ENCODE measurements at places on chromosomes 5 and 9.

DNA sequence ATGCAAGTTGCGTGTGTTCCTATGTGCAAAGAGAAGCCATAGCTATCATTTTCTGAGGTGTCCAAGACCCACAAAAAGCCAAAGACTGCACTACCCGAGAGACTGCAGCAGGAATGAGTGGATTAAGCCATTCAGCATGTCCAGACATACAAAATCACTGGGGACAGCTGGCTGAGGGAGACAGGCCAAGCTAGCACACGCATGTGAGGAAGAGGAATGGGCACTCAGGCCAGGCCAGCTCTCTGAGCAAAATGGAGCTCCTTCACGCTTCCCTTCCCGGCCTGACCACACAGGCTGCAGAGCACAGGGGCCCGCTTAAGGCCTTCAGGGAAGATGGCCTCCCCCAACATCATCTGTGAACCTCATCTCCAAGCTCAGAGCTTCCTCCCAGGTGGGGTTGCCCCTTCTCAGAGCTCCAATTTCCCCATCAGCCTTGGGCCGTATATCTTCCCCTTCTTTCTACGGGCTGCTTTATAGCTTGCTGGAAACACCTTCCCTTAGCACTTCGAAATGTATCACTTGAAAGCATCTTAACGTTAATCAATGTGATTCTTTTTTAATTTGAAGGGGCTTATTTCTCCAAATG is 8.4 kb downstream of the DCANP1 start:
- no peak for DNase-seq

DNA sequence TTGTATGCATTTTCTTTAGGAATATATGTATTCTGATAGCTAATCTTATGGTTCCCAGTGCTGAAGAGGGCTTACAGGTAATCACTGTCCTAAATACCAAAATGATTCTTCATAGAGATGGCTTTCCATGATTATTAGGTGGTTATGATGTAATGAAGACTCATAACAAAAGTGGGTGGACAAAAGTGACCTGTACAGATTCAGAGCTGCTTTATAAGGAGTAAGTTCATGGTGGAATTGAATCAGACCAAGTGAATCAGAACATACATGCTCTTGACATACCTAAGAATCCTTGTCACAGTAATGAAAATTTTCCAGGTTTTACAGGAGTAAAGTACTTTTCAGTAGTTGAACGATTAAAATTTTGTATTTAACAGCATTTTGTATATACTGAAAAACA is 105.6 kb downstream of the NIPBL start:
- no peak for DNase-seq

DNA sequence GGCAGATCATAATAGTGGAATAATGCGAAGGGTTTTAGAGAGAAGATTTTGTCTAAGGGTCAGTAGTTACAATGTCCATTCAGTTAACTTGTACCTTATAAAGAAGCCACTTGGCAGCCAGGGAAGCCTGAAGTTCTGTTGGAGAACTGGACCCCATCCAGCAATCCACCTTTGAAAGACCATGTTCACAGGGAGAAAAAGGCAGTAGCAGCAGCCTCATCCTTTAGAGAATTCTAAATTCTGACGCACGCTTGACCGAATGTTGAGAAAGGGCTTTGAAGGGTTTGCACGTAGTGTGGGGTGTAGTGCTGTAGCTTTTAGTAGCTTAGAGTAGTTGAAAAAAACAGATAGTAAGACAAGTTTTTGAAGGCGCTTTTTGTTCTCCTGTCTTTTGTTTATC is 42.8 kb downstream of the MCCC2 start:
- peak; percentile 62 for DNase-seq

- no peak for DNase-seq
These were observed 488.6 kb downstream of the CSNK1G3 start for GRCh38 chr5:124000538-124000937.

DNA sequence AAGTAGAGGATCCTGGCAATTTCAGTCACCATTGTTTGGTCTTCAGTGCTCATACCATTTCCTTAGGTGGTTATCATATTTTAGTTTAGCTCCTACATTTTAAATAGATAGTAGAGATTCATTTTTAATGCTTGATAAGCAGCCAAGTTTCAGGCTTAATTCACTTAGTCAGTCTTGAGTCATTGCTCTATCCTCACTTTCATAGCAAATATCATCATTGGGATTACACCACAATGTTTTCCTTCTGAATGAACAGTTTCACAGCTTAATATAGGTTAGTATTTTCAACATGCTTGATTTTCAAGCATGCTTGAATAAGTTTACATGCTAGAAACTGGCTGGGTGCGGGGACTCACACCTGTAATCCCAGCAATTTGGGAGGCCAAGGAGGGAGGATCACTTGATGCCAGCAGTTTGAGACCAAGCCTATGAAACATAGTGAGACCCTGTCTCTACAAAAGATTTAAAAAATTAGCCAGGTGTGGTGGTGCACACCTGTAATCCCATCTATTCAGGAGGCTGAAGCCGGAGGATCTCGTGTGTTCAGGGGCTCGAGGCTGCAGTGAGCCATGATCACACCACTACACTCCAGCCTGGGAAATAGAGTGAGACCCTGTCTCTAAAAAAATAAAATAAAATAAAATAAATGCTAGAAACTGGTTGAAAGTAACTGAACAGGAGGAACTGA is 339.9 kb downstream of the ADGRV1 start:
- DNase-seq: no peak

DNA sequence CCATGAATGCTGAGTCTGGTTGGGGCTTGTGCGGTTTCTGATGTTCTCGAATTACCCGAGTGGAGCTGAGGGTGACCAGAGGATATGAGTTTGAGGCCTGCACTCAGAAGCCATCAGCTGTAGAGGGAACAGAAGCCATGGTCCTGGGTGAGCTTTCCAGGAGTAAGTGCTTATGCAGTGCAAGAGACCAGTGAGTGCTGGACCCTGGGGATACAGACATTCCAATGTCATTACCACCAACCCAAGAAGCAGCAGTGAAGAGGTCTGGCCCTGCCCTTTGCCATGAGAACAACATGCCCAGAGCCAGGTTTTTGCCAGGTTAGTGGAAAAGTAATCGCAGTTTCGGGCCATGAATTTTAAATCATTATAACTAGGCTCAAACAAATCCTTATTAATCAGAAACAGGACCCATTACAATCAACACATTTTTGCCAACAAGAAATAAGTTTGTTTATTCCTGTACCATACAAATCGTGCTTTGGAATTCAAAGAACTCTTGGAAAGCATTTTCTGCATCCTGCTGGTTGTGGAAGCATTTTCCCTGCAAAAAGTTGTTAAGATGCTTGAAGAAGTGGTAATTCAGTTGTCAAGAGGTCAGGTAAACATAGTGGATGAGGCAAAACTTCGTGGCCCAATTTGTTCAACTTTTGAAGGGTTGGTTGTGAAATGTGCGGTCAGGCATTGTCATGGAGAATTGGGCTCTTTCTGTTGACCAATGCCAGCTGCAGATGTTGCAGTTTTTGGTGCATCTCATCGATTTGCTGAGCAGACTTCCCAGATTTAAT is 154.6 kb downstream of the SYK start:
- no peak for DNase-seq

DNA sequence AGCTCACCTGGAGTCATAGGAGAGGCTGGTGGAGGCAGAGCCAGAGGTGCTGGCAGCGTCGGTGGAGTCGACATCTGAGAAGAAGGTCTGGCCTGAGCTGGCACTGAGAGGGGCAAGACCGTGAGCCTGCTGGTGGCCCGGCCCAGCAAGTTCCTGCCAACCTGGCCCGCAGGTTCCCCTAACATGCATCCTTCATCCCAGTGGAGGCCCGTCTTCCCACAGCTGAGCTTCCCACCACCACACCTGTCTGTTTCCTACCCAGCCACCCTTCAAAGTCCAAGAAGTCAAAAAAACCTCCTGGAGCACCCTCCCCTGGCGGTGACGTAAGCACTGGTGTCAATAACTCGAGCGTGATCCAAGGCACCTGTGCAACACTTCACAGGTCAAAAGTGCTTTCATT is 16.9 kb downstream of the PHF19 start:
- no peak for DNase-seq

DNA sequence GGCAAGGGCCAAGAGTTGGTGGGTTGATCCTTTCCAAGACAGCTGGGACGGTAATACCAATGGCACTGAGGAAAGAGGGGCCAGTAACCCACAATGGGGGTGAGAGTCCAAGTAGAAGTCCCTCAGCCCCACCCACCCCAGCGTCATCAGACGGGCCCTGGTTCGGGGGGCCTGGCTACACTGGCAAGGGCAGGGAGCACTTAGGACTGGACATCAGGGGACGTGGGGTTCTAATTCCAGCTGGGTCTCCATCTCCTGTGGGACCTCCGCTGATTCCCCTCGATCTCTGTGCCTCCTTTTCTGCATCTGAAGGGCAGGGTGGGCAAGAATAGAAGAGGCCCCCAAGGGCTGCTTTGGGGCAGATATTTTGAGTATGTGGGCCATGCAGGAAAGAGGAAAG is 53.5 kb upstream of the FCN1 start:
- no peak for DNase-seq

- DNase-seq: no peak
These were observed 125.5 kb downstream of the SEC61B start for GRCh38 chr9:99347568-99347967.

- no peak for DNase-seq
These were observed 380.2 kb upstream of the ZNF462 start for GRCh38 chr9:106482733-106483132.

GRCh38 chr5:78612227-78613150 is 36.1 kb downstream of the LHFPL2 start:
- no peak for DNase-seq

GRCh38 chr9:124769549-124770358 is 1.4 kb downstream of the NR6A1 start:
- peak; percentile 67 for DNase-seq
